ENCODE measurements at places on chromosomes 12 and 14.

GRCh38 chr14:22650960-22651521 is 6.9 kb upstream of the OR6J1 start:
- DNase-seq: no peak

GRCh38 chr12:106001837-106002218 is 136.9 kb downstream of the NUAK1 start:
- no peak for DNase-seq

- DNase-seq: peak; percentile 27
Observed at GRCh38 chr12:119180380-119181040, 1.8 kb downstream of the HSPB8 start.

DNA sequence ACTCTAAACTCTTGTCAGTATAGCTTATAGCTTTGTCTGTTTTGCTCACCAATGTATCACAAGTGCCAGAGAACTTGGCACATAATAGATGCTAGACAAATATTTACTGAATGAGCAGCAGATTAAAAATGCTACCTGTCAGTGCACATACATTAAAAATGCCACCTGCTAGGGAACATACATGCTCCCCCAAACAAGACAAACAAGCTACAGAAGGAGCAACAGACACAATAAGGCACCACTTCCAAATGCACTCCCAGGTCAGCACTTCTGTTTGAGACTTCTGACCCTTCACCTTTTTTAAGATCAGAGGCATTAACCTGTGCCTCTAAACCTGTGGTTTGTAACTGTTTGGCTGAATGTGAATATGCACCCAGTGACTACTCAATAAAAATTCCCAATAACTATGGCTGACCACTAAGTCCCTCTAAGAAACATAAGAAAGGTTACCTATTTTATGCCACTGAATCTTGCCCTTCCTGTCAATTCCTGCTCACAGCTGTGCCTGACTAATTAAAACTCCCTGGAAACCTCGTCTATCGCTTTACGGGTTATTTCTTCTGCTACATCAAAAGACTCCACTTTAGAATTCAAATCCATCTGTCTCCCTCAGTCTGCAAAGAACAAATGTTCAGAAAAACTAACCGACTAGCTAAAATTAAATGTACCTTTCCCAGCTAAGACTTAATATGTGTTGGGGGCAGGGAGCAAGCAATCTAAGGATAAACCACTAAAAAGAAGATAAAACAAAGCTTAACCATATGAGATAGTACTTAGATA is 41.0 kb downstream of the HECTD4 start:
- DNase-seq: no peak

DNA sequence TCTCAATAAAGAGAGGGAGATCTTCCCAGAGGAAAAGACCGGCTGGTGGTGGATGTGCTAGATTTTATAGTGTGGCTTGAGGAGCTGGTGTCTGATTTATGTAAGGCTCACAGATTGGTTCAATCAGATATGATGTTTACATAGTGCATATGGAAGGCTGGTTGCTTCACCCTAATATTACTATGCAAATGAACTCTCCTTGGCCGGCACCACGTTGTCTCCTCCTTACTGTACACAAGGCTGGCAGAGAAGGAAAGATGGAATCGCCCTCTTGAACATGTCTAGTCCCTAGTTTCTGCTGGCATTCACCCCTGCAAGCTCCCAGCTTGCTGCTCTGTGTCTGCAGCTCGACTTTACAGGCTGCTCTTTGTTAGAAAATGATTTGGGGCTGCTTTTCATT is 8.9 kb downstream of the FAM186A start:
- no peak for DNase-seq

GRCh38 chr12:7021956-7022355 is 3.7 kb upstream of the LPCAT3 start:
- no peak for DNase-seq

DNA sequence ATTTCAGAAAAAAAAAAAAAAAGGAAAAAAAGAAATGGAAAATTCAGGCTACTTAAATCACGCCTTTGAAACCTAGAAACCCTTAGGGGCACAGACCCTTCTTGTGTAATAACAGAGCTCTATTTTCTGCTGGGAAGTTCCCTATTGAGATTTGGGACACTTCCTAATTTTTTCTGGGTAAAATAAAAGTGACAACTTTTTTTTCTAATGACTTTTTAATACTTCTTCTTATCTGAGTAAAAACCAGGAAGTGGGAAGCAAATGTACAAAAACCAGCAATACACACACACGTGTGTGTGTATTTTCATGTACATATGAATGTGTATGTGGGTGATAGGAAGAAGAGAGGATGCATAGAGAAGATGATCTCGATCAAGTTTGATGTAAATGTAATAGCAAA is 35.8 kb downstream of the ETV6 start:
- DNase-seq: no peak

DNA sequence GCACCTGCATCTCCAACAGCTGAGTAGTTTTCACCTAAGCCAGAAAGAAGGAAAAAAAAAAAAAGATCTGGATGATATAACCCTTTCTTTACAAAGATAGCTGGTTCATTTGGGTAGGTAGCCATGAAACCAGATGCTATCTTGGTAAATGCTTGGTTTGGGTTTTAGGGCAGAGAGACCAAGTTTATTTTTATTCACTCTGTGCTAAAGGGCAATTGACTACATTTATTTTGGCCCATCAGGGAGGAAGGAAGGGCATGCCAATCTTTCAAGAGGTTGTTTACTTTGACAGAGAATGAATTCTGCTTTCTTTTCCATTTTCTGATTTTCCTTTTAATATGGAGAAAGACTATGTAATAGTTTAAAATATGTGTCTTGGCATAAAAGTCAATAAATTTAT is 91.0 kb downstream of the NTN4 start:
- no peak for DNase-seq

GRCh38 chr12:99121546-99121945 is 476.5 kb downstream of the APAF1 start:
- DNase-seq: no peak

Data from AG09319 (cell line).